Bronchial epithelial cell (primary cell): ENCODE measurements at places on chromosomes 12 and 14. TPM values are rescaled to one million over a fixed set of nuclear protein-coding genes. Genes with fewer than 3 reads are reported as not detected.

The PRICKLE1 gene
- 1.1 and 2.4 TPM in 2 replicates for total RNA-seq

The PDZRN4 gene
- total RNA-seq, result not detected in 2 replicates

The PTPRB gene
- 0.38 and 0.53 TPM in 2 replicates for total RNA-seq

The RD3L gene
- total RNA-seq, result not detected in 2 replicates

The LMO3 gene
- total RNA-seq, result 0.26 and 3.3 TPM in 2 replicates

The CFAP251 gene
- 13.7 and 13.8 TPM in 2 replicates for total RNA-seq

The GYS2 gene
- 0.26 TPM in 1 of 2 replicates, not detected in the other for total RNA-seq
